ENCODE measurements at places on chromosomes 1 and 21.

- no peak for DNase-seq
Measured at GRCh38 chr1:59220356-59220755, 76.5 kb upstream of the FGGY start.

DNA sequence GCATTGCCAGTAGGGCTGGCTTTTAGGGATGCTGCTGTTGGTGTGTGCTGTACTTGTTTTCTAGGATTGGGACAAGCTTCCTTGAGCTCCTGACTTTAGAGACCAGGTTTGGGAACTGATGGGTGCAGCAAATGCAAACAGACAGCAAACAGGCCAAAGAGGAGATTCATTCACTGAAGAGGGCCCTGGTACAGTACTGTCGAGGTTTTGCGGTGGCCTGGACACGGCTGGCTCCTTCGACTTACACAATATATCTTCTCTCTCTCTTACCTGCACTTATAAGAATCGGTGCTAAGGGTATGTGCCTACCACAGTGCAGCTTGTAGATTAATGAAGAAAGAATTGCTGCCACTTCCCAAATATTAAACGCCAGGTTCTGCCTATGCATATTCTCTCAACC, 44.6 kb downstream of the ATP1A1 start:
- no peak for DNase-seq

DNA sequence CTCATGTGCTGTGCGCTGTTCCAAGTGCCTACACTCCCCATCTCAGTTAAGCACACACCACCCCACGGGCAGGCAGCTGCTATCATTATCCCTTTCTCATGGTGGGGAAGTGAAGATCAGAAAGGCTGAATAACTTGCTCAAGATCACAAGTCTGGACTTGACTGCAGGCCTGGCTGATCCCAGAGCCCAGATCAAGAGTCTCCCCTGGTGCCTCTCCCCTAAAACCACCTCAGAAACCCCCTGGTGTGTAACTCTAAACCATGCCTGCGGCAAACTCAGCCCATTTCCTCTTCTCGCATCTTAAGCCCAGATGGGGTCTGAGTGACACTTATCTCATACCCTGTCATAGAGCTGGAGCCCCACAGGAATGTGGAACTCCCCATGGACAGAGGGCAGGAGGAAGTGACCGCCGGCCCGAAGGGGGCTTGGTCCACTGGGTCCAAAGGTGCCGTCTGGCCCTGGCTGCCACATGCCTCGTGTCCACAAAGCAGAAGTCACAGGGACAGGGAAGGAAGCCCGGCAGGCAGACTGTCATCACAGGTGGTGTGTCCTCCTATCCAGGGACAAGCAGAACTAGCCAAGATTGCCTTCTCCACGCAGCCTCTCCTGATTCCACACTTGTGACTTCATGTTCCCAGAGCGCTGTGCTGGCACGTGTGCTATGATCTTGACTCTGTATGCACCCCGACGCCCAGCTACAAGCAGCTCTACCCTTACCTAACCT, 92.1 kb downstream of the SYF2 start:
- DNase-seq: peak; percentile 83

DNA sequence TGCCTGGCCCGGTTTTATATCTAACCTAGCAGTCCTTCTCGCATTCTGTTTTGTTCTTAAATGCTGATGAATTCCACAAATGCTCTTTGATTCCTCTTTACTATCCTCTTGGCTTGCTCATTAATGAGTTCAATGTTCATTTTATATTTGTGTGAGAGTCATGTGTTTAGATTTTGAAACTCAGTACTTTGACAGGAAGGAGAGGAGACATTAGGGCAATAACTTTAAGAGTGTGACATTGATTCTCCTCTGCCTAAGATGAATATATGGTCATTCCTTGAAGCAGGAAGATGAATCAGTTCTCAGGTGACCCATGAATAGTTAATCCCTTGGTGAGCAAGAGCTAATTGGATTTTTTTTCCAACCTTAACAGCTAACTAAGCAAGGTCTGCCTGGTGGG, 84.1 kb downstream of the MRPS6 start:
- DNase-seq: no peak

- DNase-seq: no peak
Measured at GRCh38 chr21:45747802-45748445, 104.4 kb downstream of the PCBP3 start.

DNA sequence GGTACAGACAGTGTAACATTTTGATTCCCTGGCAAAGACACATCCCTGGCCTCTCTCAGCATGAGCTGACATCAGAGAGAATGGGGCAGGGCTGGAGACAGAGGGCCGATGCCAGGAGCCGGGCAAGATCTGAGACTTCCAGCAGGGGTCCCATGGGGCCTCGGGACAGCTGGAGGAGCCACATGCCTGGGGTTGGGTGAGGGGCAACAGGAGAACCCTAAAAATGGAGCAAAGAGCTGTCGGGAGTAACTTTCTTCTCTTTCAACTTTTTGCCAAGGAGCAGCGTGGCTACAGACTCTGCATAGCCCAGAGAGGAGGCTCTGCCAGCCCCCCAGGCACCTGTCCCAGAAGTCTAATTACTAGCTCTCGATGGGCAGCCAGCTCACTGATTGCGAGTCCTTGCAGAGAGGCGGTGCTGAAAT, 130.8 kb downstream of the LACTBL1 start:
- peak; percentile 47 for DNase-seq

DNA sequence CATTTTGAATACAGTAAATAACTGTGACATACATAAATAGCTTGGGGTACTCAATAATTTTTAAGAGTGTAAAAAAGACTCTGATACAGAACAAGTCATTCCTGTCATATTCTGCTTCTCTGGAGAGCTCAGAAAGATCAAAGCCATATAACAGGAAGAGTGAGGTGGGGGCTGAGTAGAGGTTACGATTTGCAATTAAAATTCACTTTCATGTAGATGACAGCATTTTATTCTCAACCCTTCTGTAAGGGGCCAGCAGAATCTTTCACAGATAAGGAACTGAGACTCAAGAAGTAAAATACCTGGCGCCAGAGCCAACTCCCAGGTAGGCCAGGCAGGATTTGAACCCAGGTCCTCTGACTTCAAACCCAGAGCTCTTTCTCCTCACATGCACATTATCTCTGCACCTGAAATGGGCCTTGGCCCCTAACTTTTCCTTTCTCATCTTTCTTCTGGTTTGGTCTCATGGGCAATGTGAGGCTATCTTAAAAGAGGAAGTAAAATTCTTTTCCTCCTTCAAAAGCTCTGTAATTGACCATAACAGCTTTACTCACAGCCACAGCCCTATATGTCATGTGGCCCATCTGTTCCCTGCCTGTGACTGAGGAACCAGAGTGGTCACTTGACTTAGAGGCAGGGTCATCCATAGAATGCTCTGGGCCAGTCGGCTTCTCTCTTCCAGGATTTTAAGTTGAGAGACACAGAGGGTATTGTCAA, 80.9 kb upstream of the SYT6 start:
- DNase-seq: no peak

DNA sequence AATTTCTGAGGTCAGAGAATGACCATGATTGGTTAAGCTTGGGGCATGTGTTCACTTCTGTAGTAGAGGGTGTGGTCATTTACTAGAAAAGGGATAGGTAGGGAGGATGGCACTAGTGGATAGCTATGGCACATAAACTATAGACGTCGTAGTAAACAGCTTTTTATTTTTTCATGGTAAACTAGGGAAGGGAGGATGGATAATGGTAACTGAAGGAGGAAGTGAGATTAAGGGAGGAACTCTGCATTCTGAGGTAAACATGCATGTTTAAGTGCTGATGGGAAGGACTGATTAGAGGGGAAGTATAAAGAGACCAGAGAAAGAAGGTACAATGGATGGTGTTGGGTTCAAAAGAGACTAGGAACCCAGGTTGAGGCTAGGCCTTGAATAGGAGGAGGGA, 26.9 kb downstream of the PTGS2 start:
- no peak for DNase-seq

DNA sequence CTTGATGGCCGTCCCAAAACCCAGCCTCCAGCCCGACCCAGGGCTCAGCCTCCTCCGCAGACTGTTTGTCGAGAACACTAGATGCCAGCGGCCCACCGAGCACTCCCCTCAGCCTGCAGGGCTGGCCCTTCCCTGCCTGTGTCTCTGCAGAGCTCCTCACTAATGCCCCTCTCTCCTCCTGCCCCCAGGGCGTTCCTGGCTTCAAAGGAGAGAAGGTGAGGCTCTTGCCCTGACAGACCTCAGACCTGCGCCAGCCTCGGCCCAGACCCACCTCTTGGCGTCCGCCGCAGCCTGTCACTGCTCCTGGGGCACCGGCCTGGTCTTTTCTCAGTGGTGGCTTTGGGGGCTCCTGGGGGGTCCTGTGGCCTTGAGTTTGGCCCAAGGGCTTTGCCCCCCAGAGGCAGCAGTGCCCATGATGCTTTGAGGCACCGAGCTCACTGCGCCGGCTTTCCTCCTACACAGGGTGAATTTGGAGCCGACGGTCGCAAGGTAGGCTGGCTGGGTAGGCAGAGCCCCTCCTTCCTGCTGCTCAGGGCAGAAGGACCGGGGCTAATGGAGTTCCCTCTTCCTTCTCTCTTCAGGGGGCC, 18.4 kb downstream of the COL6A2 start:
- peak; percentile 67 for DNase-seq

GRCh38 chr1:161048949-161049722, 3.4 kb upstream of the USF1 start:
- no peak for DNase-seq

GRCh38 chr1:50308878-50309277, 114.4 kb downstream of the DMRTA2 start:
- DNase-seq: no peak

DNA sequence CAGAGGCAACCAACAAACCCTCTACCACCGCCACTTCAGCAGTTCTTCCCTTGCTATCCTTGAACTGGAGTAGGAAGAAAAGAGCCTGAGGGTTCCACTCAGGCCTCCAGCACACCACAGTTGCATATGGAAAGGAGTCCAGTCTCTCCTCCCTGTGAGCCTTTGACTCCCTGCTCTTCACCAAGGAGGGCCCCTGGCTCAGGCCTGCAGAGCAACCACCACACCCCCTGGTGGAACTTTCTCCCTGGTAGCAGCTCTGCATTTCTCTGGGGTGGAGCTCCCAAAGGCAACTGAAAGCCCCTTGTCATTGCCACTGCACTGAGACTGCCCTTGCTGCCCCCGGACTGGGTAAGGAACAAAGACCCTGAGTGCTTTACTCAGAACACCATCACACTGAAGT, 1021.5 kb upstream of the ADGRL2 start:
- no peak for DNase-seq

DNA sequence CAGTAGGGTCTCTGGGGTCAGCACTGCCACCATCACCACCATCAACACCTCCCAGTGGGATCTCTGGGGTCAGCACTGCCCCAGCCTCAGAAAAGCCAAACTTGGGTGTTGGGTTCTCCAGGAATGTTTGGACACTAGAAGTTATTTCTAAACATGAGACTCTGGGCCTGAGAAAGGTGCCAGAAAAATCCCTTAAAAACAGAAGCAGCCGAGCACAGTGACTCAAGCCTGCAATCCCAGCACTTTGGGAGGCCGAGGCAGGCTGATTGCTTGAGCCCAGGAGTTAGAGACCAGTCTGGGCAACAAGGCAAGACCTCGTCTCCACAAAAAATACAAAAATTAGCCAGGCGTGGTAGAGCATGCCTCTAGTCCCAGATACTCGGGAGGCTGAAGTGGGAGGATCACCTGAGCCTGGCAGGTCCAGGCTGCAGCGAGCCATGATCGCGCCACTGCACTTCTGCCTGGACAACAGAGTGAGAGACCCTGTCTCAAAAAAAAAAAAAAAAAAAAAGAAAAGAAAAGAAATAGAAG, 470 bp downstream of the PTAFR start:
- no peak for DNase-seq

GRCh38 chr21:44471341-44471740, 16.0 kb downstream of the LRRC3 start:
- DNase-seq: no peak

DNA sequence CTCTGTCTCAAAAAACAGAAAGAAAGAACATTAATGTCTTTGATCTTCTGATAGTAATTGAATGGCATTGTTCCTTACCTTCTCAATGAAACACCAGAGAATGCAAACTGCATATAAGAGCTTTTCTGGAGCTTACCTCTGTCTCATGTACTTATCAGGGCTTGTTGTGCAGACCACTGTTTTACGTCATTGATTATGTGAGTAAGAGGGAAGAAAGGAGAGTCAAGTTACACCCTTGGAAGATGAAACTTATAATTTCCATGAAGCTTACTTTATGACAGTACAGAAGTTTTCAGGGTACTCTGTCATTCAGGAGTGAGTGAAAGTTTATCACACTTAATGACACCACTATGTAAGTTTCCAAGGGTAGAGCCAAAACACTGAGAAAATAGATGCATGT, 49.0 kb upstream of the MAB21L3 start:
- no peak for DNase-seq

DNA sequence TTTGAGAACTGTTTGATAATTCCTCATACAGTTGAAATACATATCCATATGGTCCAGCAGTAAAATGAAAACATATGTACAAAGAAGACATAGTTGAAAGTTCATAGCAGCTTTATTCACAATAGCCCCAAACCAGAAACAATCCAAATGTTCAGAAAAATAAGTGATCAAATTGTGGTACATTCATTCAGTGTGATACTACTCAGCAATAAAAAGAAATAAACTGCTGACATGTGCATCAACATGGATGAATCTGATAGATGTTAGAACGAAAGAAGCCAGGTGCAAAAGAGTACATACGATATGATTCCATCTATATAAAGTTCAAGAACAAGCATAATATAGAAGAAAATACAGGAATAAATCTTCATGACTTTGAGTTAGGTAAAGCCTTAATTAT, 77.2 kb downstream of the EVI5 start:
- DNase-seq: no peak

GRCh38 chr1:4108758-4109627, 208.9 kb upstream of the C1orf174 start:
- peak; percentile 47 for DNase-seq

- no peak for DNase-seq
Measured at GRCh38 chr1:17128361-17128760, 9.1 kb upstream of the PADI2 start.

DNA sequence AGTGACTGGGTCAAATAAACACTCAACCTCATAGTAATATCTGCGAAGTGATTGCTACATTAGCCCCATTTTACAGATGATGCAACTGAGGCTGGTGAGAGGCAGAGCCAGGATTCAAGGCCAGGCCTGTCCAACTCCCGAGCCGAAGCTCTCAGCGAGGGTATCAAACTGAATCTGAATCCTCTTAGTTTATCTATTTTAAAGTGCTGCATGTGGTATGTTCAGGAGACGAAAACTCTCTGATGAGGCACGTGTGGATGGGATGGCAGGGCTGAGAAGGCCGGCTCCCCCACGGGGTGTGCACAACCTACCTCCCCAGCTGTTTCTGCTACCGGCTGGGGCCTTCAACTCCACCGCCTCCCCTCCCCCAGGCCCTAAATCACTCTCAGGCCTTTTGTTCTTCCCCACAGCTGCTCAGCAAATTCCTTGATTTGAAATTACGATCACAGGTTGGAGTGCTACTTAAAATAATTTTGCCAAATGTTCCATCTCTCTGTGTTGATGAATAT, 171.8 kb downstream of the TOMM20 start:
- no peak for DNase-seq

- DNase-seq: no peak
Measured at GRCh38 chr21:45724994-45725843, 81.7 kb downstream of the PCBP3 start.

Data from spleen (tissue), 13 donors.